ENCODE measurements at places on chromosomes 4 and X. TPM values are rescaled to one million over a fixed set of nuclear protein-coding genes. Genes with fewer than 3 reads are reported as not detected.

Gene TIMM8A
- total RNA-seq, result 13.8 TPM

- DNase-seq, result peak; percentile 14
These were observed 123.2 kb upstream of the FAM9C start for GRCh38 chrX:13167481-13168231.

Gene DCX
- total RNA-seq, result not detected

GRCh38 chr4:182643801-182644682 lies 273.1 kb downstream of the DCTD start:
- DNase-seq, result no peak

Gene PAGE1
- total RNA-seq, result not detected

DNA sequence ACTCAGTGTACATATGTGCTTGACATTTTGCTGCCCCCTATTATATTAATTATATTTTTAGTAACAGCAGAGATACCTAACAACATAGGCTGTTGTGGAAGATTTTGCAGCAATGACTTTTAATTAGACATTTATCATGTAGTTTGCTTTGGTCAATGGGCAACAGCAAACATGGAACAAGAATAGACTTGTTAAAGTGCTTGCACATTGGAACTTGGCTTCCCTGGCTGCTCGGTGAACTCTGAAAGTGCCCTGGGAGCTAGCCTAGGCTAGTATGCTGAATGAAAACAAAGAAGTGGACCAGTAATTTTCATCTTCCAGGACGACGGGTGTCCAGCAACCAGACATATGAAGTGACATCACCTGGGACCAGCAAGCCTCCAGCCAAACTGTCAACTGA lies 1157.1 kb downstream of the ARAP2 start:
- no peak for DNase-seq

Gene MUC7
- total RNA-seq, result not detected

Gene EGFL6
- 2.4 TPM for total RNA-seq

- DNase-seq, result no peak
These were observed 48.0 kb upstream of the KLHL8 start for GRCh38 chr4:87268411-87268810.

DNA sequence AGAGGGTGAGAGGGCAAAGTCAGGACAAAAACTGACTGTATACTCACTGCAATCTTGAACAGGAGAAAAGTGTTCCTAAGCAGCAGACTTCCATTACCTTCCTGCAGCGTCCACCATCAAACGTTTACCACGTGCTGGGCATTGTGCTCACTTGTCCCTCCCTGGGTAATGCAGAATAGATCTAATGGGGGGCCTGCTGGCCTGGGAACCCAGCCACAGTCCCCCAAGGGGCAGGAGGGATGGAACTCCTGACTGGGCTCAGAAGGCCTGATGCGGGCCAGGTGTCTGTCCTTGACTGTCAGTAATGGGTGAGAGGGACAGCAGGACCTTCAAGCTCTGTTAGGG lies 37.6 kb upstream of the FAM156A start:
- no peak for DNase-seq

Gene PPP4R3C
- total RNA-seq, result not detected

DNA sequence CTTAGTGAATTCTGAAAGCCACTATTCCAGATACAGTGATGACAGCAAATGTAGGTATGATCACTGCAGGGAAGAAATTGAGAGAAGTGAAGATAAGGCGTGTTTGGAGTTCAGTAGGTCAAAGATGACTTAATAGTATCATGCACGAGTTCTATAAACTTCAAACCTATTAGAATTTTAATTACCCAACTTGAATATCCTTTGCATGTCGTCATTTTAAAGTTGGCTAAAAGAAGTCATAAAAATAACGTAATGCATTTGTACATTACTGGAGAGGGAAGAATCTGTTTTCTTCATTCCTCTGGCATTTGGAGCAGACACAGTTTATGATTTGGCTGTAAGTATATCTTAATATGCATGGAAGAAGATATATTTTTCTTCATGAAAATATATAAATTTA lies 68.6 kb upstream of the MXRA5 start:
- DNase-seq, result no peak

Gene RHOXF2
- not detected for total RNA-seq

Gene PNMA6F
- not detected for total RNA-seq

Gene RAB33A
- total RNA-seq, result 22.9 TPM

Gene RAB28
- total RNA-seq, result 16.8 TPM

GRCh38 chr4:167897116-167897515 lies 195.2 kb upstream of the ANXA10 start:
- DNase-seq, result no peak

DNA sequence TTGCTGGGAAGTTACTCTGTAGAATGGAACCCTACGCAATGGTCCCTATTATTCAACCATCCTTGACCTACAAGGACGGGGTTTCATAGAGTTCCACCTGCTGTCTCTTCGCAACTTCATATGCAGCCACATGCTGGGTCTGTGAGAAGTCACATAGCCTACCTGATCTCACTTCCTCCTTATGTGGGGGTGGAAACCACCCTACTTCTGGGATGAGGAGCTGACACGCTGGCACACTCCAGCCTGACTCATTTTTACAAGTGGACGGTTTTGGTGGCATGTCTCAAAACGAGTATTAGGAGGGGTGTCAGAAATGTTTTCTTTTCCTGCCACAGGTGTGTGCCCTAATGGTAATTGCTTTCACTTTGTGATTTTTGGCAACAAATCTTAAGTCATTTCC lies 36.8 kb upstream of the ARSD start:
- peak; percentile 19 for DNase-seq

DNA sequence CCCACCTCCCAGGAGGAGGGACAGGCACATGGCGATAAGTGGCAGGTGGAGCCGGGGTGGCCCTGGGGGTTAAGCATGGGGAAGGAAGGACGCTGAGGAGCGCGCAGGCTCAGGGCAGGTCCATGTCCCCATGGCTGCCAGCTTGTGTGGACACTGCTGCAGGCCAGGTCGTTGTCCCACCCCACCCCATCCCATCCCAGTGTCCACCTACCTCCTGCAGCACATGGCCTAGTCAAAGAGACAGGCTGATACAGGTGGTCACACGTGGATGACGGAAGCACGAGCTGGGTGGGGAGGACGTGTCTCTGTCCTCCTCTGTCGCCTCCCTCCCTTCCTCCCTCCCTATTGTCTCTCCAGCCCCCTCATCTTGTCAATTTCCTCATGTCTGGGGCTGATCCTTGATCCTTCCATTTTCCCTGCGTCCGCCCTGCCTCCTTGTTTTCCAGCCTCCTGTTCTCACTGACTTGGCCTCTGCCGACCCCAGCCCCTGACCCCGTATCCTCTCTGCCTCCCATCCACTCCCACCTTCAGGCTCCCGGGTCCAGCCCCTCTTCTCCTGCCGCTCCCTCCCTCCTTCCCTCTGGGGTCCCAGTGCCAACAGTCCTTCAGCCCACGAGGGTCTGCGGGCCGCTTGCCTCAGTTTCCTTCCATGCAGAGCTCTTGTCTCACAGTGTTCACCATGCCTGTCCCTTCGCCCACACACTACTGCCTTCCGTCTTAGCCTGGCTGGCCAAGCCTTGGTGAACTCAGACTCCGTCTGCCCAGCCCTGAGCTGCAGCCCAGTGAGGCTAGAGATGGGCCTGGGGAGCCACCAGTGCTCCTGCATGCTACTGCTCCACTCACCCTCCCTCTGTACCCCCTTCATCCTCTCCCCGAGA lies 15.5 kb upstream of the ADD1 start:
- DNase-seq, result no peak

- DNase-seq, result no peak
These were observed 13.8 kb upstream of the CYP2U1 start for GRCh38 chr4:107917500-107917899.

GRCh38 chr4:104025251-104025650 lies 305.5 kb upstream of the TACR3 start:
- no peak for DNase-seq

DNA sequence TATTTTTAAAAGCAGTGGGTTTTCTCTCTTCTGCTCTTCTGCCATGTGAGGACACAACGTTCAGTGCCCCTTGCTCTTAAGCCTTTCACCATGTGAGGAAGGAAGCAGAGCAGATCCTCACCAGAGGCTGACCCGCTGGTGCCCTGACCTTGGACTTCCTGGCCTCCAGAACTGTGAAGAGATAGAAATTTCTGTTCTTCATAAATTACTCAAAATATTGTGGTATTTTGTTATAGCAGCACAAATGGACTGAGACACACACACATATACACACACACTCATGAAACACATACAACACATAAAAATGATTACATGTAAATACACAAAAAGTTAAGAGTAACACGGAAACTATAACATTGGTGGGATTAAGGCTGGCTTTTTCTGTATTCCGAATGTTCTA lies 244.8 kb upstream of the NOCT start:
- DNase-seq, result no peak

Gene BRS3
- not detected for total RNA-seq

Measured in activated T-cell treated with anti-CD3 and anti-CD28 coated beads, Interleukin-2, amount 50 U/mL, for 72 hours (primary cell).